ENCODE measurements at places on chromosomes 5 and 9.

- no peak for DNase-seq
These were observed 99.2 kb downstream of the ARRDC3 start for GRCh38 chr5:91283899-91284298.

- DNase-seq: no peak
These were observed 31.7 kb downstream of the SPACA9 start for GRCh38 chr9:132910376-132910775.

GRCh38 chr9:79465156-79465555 lies 106.6 kb upstream of the TLE4 start:
- DNase-seq: no peak

GRCh38 chr5:71587766-71588532 lies 809 bp downstream of the MCCC2 start:
- DNase-seq: no peak

GRCh38 chr9:31146485-31147166 lies 1237.8 kb upstream of the ACO1 start:
- no peak for DNase-seq

- DNase-seq: no peak
These were observed 9.5 kb downstream of the BAG1 start for GRCh38 chr9:33255014-33255413.

DNA sequence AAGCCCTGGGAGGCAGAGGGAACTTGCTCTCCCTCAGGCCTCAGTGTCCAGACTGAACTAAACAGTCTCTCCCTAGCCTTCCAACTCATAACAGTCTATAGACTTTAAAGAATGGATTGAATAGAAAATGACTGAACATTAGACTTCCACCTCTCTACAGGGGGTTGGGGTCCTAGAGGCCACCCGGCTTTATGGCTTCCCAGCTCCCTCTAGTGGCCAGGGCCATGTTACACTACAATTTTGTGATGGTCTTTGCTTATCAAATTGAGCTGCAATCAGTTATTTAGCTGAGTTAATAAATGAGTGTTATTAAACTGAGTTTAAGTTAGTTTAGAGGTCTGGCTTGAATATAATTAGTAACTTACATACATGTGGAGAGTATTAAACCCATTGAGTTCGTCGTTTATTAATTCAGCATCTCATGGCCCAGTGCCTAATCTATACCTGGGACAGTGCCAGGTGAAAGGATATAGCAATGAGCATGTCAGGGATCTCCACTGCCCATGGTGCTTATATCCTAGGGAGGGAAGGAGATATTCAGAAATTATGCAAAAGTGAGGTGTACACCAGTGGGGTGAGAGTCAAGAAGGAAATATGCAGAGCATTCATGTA lies 105.2 kb downstream of the SH3TC2 start:
- DNase-seq: no peak

DNA sequence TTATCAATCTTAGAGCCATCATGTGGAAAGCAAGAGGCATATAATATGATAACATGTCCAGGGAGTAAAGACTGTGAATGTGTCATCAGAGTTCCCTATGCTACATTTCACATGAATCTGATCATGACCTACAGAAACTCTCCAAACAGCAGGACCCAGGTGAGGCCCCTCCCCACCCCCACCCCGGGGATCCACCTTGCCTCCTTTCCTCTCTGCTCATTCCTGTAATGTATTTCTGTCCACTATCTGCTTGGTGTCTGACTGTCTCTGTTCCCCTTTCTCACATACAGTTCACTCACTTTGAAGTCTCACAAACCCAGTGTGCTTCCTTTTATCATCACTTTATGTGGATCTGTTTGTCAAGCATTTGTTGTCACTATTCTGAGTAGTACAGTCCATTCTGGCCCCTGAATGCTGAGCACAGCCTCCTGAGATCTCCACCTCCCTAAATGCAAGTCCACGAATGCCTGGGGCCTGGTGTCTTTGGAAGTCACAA lies 76.4 kb upstream of the SMARCA2 start:
- DNase-seq: no peak

DNA sequence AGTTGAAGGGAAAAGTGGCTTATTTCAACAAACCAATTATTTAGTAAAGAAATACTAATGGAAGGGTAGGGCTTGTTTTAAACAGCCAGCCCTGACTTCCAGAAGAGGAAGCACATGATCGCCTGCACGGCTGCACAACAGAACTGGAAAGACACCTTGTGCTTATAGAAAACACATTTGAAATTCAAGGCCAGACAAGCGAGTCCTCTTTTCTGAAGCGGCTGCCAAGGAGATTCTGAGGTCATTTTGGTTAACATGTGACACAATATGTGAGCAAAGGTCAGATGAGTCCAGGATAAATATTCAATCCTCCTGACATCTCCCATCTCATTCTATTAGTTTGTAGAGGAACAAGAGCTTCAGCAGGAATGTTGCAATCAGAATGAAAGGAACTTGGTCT lies 461.4 kb upstream of the ST8SIA4 start:
- DNase-seq: no peak

GRCh38 chr5:88785746-88786565 lies 97.0 kb downstream of the MEF2C start:
- DNase-seq: no peak

- no peak for DNase-seq
These were observed 95.7 kb downstream of the LHFPL2 start for GRCh38 chr5:78552729-78553342.

DNA sequence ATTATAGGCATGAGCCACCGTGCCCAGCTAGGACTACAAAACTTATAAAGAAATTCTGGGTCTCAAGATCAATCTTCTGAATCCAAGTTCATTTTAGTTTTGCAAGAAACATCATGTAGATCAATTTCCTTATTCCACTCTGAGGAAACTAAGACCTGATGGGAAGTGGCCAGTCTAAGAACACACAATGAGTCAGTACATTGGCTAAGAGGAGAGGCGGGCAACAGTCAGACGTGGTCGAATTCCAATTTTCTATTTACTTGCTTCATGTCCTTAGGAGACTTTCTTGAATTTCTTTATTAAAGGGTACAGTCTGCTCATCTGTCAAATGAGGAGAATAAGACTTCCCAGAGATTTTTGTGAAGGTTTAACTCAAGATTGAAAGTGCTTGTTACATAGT lies 432.1 kb upstream of the BRINP1 start:
- DNase-seq: no peak

- DNase-seq: no peak
These were observed 7.4 kb downstream of the CCDC187 start for GRCh38 chr9:136296434-136297015.

- DNase-seq: no peak
These were observed 39.4 kb downstream of the KLF9 start for GRCh38 chr9:70374962-70375618.

- no peak for DNase-seq
These were observed 11.7 kb downstream of the FIBCD1 start for GRCh38 chr9:130927338-130927737.

GRCh38 chr9:1510712-1511111 lies 460.6 kb downstream of the DMRT2 start:
- no peak for DNase-seq

DNA sequence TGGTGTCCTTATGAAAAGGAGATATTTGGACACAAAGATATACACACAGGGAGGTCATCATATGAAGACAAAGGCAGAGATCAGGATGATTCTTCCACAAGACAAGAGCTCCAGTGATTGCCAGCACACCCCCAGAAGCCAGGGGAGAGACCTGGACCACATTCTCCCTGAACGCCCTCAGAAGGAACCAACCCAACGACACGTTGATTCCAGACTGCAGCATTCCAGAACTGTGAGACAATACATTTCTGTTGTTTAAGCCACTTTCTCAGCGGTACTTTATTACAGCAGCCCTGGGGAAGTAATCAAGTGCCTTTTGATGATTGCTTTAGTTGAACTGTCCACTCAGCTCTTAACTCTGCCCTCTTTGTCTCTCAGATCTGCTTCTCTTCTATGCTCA lies 285.5 kb upstream of the SMARCA2 start:
- no peak for DNase-seq

DNA sequence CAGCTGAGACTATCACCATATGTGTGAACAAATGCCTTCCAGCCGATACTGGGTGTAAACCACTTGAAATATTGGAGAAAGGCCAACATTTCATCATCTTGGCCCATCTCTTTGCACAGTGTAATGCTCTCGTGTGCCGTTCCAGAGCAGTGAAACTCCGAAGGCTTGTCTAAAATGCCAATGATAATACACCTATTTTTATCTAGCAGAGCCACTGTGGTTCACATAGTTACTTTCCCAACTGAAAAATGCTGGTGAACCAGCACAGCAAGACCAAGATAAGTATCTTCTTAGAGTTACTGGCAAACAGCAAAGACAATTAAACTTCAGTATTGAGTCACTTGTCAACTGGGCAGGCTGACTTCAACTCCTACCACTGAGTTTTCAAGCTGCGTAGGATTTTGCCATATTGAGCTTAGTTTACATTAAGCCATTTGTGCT lies 379.9 kb upstream of the ACTBL2 start:
- no peak for DNase-seq

- DNase-seq: no peak
These were observed 16.0 kb upstream of the PHF19 start for GRCh38 chr9:120892748-120893610.

GRCh38 chr9:6356441-6356840 lies 28.3 kb downstream of the TPD52L3 start:
- DNase-seq: no peak

DNA sequence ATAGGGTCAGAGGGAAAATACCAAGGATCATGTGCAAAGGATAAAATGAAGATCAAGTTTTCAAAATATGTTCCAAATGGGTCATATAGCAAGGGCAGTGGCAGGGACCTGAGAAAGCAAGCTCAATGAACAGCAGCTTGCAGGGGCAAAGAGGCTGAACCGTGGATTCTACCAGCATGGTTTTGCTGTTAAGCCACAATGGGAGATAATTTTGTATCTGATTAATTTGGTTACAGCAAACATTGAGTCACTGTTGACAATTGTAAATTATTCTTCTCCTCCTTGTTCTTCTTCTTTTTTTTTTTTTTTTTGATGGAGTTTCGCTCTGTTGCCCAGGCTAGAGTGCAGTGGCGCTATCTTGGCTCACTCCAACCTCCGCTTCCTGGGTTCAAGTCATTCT lies 18.4 kb upstream of the ERAP2 start:
- DNase-seq: no peak

GRCh38 chr9:130371196-130371966 lies 73.4 kb upstream of the ASS1 start:
- DNase-seq: no peak

DNA sequence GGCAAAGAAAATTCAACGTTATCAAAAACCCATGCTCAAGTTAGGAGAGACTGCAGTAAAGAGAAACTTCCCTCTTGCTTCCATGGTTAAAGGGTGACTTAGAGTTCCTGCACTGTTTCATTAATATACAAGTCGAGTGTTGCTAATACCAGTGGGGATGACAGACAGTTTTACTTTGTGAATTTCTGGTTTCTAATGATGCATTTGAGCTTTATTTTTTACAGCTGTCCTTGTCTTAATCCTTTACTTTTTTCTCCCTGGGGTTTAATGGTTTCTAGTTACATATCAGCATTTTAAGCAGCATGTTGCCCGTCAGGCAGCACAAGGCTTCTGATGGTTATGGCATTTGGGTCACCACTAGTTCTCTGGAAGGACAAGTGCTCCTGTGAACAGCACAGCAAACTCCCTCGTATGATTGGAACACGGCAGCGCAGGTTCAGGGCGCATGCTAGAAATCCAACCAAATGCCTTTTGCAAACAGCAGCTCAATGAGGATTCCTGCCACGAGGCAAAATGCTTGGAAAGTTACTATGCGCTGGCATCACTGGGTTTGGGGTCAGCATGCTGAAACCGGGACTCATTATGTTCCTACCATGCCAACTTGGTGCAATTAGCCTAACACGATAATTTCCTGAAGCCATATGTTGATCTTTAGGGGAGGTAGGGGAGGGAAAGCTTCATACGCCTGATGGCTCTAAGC lies 463.8 kb downstream of the BNC2 start:
- no peak for DNase-seq

DNA sequence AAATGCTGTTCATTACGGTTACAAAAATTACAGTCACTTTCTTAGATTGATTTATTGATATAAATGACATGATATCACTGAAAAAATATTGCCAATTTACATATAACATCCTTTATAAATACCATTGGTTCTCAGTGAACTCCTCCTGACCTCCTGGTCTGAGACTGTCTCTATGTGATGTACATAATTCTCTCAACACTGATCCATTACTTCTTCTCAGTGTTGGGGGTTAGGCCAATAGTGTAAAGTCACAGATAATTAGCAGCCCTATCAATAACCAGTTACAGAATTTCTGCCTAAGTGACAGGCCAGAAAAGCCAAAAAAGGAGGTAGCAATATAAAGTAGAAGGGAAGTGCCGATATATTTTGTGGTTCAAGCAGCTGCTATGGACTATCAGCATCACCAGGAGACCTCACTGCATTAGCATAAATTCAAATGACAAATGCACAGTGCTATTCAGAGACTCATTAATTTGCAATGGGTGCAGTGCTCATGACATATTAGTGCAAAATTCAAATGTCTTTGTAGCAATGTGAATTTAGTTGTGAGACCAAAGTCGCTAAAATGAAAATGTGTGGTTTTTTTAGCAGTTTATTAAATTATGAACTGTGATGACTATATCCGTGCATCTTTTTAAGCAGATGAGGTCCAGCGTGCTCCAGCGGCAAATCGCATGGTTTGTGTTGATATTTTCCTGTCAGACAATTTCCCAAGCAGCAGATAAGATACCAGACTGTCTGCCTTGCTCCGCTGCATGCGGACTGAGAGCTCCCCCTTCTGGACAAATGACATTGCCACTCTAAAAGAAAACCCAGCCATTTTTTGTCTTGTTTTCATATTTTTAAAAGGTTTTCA lies 144.6 kb downstream of the CETN3 start:
- peak; percentile 2 for DNase-seq

GRCh38 chr5:115374057-115374775 lies 77.8 kb upstream of the CCDC112 start:
- no peak for DNase-seq

DNA sequence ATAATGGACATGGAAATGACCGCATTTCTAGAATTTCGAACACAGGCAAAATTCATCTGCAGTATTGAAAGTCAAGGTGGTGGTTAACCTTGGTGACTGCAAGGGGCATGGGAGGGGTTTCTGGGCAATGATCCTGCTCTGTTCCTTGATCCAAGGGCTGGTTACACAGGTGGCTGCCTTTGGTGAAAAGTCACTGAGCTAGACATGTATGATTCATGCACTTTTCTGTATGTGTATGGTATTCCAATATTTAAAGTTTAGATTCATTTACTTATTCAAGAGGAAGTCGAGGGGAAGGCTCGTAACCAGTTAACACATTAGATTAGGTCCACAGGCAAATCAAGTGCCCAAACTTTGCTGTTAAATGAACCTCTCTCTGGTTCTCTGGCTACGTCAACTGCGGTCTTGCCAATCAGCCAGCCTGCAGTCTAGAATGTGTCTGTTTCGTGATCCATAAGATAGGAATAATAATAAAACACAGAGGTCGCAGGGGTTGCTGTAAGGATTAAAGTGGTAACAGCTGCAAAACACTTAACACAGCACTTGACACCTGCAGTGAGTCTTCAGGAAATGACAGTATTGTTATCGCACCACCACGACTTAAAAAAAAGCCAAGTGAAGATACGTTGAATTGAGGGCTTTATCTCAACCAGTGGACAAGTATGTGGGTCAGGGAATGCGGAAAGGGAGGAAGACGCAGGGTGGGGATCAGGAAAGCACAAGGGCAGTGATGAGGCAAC lies 92.5 kb downstream of the TLE1 start:
- no peak for DNase-seq

Measured in NCI-H2081 treated with DMSO at 0.1 percent for 48 hours (cell line).